ENCODE measurements at places on chromosomes 5 and 9. TPM values are rescaled to one million over a fixed set of nuclear protein-coding genes. Genes with fewer than 3 reads are reported as not detected.

Gene CFAP77
- not detected for total RNA-seq

Gene GDA
- 0.37 TPM for total RNA-seq

DNA sequence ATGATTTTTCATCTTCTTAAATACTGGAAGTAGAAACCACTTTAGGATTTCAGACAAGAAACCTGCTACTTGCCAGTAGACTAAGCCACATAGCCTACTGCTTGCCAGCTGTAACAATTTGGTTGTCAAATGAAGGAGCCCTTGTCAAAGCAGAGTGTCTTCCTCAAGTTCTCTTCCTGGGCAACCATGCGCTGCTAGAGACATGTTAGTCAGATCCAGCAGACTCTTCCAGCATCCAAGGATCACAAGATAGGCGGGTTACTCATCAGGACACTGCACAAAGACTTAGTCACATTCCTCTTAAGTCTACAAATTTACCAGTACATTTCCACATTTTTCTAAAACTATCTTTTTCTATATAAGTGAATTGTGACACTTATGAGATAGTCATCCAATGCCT lies 24.4 kb downstream of the SKIC3 start:
- no peak for DNase-seq

GRCh38 chr5:151094030-151094851 lies 13.4 kb upstream of the TNIP1 start:
- DNase-seq, result no peak

GRCh38 chr9:82153032-82153431 lies 164.5 kb downstream of the SPATA31D1 start:
- no peak for DNase-seq

DNA sequence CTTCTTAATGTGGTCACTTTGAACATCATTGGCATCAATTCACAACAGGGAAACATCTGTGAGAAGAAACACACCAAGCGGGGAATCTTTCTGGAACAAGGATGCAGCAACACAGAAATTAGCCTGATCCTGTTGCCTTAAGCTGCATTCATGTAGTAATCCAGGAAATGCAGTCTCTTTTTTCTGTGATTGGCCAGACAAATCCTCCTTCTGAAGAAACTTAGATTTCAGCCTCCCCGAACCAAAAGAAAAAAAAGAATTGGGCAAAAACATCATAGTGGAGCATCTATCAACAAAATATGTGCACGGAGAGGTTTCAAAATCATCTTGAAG lies 7.2 kb upstream of the XPA start:
- no peak for DNase-seq

DNA sequence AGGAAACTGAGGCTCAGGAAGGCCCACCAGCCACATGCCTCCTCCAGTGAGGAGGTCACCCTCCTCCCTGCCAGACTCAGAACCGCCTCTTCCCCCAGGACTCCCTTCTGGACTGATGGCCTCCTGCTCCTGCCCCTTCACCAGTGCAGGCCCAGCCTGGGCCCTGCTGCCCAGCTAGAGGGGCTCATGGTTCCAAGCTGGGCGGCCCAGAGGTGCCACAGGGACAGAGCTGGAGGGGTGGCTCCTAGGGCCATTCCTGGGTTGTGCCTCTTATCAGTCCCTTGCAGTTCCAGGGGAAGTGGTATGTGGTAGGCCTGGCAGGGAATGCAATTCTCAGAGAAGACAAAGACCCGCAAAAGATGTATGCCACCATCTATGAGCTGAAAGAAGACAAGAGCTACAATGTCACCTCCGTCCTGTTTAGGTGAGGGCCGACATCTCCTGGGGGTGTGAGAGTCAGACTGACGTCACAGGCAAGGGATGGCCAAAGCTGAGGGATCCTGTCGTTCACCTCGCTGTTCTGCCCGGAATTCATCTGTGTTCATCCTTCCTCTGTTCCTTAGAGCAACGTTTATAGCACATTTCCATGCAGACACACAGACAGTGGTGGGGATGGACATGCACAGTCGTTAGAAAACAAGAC lies 819 bp downstream of the LCN2 start:
- no peak for DNase-seq

DNA sequence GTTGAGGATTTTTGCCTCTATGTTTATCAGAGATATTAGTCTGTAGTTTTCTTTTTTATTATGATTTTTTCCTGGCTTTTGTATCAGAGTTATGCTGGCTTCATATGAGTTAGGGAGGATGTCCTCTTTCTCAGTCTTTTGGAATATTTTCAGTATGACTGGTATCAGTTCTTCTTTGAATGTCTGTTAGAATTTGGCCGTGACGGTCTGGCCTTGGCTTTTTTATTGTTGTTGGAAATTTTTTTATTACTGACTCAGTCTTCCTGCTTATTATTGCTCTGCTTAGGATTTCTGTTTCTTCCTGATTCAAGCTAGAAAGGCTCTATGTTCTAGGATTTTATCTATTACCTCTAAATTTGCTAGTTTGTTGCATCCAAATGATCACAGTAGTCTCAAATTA lies 421.9 kb downstream of the CDH10 start:
- DNase-seq, result no peak

DNA sequence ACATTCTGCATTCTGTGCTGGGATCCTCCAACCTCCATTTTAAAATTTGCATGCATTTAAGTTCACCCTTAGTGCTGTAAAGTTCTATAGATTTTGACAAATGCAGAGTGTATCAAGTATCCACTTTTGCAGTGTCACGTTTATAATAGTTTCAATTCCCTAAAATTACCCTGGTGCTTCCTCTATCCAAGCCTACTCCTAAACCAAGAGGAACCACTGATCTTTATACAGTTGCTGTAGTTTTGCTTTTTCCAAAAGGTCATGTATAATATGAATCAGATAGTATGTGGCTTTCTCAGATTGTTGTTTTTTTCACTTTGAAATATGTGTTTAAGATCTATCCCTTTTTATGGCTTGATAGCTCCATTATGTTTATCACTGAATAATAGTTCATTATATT lies 468.4 kb upstream of the CDH6 start:
- DNase-seq, result no peak

DNA sequence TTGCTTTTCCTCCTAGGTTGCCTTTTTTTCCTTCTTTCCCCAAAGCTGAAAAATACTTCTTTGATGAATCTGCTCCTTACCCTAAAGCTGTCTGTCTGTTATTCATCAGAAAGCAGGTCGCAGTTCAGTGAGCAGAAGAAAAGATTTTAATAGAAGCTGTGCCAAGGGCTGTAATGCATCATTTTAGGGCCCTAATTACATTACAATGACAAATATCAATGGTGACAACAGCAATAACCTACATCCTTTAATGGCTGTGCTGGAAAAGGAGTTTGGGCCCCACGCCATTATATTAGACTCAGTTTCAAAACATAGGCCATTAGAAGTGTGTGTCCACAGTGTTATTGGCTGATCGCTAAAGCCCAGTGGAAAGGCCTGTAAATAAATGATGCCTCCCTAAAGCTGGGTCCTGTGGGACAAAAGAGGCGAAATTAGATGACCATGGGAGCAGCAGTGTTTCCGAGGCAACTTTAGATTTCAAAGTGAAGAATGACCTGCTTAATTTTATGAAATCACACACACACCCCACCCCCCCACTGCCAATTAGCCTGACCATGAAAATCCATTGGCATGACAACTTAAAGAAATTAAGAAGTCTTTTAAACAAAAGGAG lies 38.4 kb downstream of the TLE4 start:
- DNase-seq, result no peak

GRCh38 chr9:113488490-113488889 lies 25.0 kb downstream of the RGS3 start:
- DNase-seq, result no peak

- no peak for DNase-seq
Measured at GRCh38 chr9:1462626-1463308, 412.6 kb downstream of the DMRT2 start.

GRCh38 chr5:91212714-91213092 lies 170.4 kb downstream of the ARRDC3 start:
- no peak for DNase-seq

DNA sequence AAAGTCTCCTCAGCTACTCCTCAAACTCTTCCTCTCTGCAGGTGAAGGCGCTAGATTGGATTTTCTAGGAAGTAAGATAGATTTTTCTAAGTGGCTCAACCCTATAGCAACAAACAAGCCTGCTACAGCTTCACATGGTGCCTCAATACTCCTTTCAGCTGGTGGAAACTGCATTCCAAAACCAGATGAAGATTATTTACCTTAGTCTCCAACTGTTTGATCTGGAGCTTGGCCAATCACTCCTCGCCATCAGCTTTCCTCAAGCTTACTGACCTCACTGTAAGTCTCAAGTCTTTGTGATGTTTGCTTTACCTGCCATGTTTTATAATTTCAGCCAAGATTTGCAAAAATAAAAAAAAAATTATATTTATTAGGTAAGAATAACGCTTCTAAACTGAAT lies 622.4 kb downstream of the CHSY3 start:
- no peak for DNase-seq
